Hepatic stellate cell (primary cell): ENCODE measurements at places on chromosomes 2 and 18.

GRCh38 chr2:154568413-154568812, 130.1 kb upstream of the KCNJ3 start:
- no peak for DNase-seq

- no peak for DNase-seq
These were observed 1.8 kb upstream of the KYNU start for GRCh38 chr2:142875652-142876051.

DNA sequence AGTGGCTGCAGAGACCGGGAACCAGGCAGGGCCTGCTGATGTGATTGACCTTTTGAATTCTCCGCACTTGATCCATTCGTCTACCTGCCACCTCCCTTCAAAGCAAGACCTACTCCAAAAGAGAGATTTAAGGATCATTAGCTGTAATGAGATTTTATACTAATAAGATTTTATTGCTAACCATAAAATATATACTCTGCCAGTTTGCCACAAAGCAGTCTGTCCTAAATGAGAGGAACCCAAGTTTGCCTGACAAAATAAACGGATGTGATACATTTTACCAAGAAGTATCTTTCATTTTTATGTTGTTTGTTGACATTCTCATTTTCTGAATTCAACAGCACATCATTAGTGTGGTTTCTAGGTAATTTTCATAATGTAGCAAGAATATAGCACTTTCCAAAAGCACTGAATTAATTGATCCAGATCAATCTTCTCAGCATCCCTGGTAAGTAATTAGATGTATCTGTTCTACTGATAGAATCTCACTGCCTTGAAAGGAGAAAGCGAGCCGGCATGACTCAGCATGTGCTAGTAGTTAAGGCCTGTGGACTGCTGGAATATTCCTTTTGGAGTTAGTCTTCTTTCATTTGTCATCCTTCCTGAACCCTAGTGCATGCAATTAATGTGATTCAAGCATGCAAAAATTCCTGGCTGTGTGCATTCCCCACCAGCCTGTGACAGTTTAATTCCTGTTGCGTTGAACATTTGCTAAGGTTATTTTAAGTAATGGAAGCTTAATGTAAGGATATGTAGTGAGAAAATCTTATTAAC, 128.5 kb downstream of the ARL6IP6 start:
- DNase-seq: no peak

DNA sequence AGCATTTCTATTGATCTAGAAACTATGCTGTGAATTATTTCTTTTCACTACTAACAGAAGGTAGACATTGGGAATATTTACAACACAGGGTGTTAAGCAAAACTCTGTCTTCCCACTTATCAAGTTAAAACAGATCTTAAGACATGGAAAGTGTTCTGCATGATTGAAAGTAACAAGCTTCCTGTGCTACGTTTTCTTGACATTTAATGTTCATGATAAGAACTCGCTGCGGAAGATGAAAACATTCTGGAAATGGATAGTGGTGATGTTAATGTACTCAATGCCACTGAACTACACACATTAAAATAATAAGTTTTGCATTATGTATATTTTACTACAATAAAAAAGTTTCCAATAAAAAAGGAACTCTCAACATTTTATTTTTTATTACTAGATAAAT, 74.4 kb upstream of the SCN7A start:
- no peak for DNase-seq

DNA sequence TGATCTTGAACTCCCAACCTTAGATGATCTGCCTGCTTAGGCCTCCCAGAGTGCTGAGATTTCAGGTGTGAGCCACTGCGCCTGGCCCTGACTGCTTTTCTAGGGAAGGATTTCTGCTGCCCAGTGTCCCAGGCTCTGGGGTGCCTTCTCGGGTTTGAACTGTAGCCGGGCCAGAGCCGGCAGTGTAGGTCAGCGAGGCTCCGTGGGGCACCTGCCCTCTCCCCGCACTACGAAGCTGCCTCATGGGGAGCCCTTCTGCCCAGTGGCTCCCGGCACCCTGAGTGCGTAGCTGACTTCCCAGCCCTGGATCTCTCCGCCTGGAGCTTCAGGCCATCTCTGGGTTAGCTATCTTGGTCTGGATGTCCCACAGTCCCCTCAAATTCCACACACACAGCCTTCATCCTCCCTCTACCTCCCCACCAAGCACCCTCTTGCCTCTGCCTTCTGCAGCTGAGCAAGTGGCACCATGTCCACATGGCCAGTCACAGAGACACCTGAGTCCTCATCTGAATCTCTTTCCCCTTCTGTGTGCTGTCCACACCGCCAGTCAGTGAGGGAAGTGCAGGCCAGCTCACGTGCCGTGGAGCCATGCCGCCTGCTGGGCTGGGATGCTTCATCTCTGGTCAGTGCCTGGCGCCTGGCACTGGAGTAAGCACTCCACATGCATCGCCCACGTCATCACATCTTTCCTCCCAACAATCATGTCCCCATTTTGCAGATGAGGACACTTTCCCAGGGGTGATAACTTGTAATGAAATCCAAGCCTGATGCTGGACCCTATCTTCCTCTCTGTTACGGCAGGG, 69.2 kb downstream of the EDAR start:
- no peak for DNase-seq

GRCh38 chr18:36650906-36651305, 177.9 kb downstream of the TPGS2 start:
- DNase-seq: no peak

DNA sequence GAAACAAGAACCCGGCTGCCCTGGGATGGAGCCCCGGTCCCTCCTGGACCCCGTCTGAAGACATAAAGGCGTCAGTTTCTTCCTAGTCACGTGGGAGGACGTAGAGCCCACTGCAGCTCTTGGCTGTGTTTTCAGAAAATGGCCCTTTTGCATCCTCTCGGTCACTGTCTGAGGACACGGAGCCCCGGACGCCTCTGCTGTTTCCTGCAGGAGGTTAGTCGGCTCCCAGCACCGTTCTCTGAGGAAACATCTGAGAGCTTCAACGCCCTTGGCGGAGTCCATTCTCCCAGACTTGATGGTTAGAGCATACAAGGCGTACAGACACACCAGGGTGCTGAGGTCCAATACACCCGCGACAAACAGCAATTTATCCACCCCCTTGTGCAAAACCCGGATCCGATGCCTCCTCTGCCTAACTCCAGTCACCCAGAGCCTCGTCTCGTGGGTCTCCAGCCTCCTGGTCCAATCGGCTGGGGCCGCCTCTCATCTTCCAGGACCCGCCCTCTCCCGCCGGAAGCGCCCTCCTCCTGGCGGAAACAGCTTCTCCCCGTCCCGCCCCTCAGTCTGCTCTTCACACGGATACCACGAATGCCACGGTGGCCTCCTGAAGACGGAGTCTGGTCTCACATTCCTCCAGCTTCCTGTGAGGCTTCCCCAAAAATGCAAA, 119.4 kb downstream of the TMEM18 start:
- no peak for DNase-seq

DNA sequence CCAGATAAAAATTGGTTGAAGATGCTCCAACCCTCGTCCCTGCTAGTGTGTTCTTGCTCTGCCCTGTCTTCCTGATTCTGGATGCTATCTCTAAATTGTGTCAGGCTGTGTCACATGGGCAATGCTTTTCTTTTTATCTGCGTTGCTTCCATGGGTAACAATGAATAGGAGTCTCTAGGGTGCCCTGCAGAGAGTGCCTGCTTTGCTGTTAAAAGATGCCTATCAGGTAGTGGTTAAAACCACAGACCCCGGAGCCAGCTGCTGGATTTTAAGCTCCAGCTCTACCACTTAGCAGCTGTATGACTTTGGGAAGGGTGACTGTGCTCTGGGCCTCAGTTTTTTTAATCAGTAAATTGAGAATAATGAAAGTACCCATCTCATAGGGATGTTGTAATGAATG, 340.3 kb downstream of the PLCL1 start:
- no peak for DNase-seq

- no peak for DNase-seq
These were observed 28.8 kb upstream of the TMEM177 start for GRCh38 chr2:119650206-119650605.

- no peak for DNase-seq
These were observed 55.5 kb downstream of the SLC9A2 start for GRCh38 chr2:102674836-102675235.

DNA sequence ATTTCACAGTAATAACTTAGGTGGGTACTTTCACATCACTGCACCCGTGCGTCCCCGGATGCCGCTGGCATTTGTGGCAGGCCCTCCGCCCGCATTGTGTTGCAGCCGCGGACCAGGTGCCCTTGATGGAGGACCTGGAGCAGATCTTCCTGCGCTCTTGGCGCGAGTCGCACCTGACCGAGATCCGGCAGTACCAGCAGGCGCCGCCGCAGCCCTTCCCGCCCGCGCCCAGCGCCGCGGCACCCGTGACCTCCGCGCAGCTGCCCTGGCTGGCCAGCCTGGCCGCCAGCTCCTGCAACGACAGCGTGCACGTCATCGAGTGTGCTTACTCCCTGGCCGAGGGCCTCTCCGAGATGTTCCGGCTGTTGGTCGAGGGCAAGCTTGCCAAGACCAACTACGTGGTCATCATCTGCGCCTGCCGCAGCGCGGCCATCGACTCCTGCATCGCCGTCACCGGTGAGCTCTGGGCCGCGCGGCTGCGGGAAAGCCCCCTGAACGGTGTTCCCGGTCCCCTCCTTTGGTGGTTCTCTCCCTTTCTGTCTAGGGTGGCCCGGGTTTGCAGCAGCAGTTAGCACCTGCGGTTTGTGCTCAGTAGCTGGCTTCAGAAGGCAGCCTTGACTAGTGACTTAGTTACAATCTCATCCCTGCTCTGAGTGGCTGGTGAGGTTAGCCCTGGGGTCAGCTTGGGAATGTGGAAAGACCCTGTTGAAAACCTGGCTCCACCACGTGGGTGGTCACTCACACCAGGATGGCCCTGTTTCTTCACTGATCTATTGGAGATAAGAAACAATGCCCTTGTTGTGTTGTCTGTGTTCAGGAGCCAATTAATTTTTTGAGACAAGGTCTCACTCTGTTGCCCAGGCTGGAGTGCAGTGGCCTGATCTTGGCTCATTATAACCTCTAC, 59.1 kb downstream of the GREB1 start:
- DNase-seq: no peak

DNA sequence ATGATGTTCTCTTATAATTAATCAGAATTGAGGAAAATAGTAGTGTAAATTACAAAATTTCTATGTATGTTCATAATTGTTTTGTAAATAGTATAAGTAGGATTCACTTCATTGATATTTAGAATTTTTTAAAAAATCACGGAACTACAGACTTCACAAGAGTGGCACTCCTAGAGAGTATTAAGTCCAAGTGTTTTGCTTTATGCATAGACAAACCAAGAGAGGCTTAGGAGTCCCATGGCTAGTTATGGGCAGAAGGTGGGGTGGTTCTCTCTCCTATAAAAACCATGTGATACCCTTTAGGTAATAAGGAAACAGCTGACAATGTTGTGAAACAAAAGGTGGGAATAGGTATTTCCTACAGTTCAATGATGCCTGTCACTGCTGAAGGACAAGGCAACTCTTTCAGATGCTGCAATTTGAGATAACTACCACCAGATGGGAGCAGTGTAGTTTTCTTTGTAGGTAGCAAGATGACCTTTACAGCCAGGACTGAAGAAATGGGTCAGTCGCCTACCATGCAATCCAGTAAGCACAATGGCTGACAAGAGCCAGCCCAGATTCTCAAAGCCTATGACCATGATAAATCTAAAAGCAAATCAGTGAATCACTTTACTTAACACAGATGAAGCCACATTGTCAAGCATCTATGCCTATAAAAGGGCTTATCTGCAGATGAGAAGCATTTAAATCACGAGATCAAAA, 83.9 kb downstream of the AAK1 start:
- DNase-seq: no peak

GRCh38 chr2:99476629-99477028, 13.2 kb downstream of the REV1 start:
- DNase-seq: no peak

DNA sequence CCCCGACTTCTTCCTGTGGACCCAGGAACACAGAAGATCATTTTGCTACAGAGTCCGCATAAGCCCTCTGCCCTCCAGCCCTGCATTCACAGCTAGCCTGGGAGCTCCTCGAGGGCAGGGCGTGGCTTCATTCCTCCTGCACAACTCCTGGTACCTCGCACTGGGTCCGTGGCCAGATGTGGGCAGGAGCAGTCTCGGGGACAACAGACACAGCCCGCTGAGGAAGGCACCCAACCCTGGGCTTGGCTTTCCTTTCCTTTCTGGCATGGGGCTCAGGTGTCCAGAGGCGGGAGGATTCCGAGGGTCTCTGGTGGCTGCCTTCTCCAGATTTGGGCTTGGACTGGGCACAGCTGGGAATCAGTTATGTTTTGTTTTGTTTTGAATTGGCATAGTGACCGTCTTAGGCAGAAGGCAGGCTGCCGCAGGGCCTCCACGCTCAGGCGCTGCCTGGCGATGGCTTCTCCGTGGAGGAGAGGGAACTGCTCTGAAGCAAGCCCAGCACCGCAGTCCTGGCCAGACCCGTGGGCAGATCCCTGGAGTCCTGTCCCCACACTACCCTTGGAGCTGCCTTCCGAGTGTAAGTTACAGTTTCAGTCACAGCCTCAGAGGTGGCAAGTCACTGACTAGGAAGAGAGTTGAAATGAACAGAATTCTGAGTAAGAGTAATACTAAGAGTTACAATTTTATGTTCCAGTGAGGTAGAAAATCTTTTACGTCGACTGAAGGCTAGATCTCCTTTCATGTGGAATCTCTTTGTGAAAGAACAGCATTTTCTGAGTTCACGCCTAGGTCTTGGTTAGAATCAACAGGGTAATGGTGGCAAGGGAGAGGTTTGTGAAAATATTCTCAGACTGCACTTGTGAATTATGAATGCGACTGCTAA, 47.9 kb downstream of the LDLRAD4 start:
- no peak for DNase-seq

GRCh38 chr2:85861180-85861579, 27.6 kb downstream of the ST3GAL5 start:
- no peak for DNase-seq

DNA sequence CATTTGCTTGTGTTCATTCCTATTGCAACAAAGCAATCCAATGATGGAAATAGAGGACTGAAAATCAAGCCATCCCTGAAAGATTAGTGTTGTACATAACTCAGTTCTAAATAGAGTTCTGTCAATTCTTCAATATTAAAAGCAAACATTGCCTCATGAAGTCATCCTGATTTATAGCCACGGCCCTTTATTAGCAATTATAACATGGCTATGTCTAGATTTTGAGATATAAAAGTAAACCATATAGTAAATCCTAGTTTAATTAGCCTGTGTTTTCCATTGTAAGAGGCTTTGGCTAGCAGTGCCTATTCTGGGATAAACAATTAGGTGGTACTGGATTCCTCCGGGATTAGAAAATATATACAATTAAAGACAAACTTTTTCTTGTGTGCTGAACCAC, 33.2 kb upstream of the VIT start:
- DNase-seq: no peak

GRCh38 chr18:28177828-28178635, 1.1 kb upstream of the CDH2 start:
- DNase-seq: peak; percentile 81
